ENCODE measurements at places on chromosomes 7 and 10.

- DNase-seq, result no peak
These were observed 189.2 kb upstream of the MGMT start for GRCh38 chr10:129277841-129278240.

DNA sequence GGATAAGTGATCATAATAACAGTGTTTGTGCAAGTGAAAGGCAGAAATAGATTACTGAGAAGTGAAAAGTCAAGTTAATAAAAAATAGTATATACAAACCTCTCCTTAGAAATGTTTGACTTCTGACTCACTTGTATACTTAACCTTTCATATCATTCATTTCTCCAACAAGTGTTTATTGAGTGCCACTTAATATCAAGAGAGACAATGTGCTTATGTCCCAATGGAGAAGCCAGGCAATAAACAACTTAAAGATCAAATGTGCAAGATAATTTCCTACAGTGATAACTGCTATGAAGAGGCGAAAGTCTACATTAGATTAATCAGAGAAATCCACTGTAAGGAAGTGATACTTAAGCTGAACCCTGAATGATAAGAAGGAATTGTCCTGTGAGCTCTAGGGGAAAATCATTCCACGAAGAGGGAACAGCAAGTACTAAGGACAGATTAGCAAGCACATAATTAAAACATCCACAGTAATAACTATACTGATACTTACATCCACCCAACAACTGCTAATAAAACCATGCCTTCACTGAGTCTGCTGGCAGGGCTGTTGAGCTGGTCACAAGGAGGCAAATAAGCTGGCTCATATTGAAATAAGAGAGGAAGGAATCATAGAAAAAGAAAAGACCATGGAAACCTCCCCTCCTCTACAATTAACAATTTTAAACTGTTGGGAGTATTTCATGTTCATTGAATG, 203.5 kb downstream of the CTNNA3 start:
- no peak for DNase-seq

DNA sequence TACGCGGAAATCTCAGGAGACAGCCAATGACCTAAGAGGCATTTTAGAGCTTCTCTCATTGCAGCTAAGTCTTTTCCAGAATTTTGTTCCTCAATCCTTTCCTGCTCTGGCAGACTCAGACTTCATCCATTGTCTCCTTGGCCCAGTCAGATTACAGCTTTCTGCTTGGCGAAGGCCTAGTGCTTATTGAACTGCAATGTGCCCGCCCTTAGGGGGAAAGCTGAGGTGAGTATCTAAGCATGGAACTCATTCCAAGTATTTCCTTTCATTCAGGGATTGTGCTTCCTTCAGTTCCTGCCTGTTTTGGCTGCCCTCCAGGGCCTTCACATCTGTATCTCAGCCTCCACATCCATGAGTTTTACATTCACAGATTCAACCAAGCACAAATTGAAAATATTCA, 37.5 kb downstream of the PRLHR start:
- DNase-seq, result no peak

DNA sequence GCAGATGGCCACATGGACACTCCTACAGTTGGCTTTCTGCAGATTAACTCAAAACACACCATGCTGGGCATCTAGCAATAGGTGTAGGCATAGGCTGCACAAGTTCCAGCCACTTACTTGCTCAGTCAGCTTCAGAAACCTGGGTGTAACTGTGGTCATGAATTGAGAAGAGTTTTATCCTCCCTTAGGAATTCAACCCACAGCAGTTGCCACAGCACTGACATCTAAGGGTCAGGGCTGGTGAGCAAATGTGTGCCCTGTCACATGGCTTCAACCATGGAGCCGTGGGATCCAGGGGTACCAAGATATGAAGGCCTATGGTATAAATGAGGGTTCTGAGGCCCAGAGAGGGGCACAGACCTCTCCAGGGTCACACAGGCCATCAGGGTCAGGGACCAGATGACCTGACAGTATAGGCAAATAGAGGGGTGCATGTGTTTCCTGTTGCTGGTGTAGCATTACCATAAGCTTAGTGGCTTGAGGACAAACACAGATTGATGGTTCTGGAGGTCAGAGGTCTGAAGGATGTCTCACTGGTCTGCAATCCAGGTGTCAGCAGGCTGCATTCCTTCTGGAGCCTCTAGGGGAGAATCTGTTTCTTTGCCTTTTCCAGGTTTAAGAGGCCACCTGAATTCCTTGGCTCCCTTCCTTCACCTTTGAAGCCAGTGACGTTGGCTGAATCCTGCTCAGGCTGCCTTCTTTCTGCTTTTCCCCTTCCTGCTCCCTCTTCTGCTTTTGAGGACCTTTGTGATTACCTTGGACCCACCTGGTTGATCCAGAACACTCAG, 24.1 kb downstream of the MINDY4 start:
- DNase-seq, result no peak

- DNase-seq, result no peak
These were observed 11.5 kb upstream of the CC2D2B start for GRCh38 chr10:95896071-95896850.

- no peak for DNase-seq
These were observed 552 bp downstream of the IL15RA start for GRCh38 chr10:5976512-5977470.

GRCh38 chr7:3140834-3141233, 97.2 kb upstream of the CARD11 start:
- DNase-seq, result no peak

DNA sequence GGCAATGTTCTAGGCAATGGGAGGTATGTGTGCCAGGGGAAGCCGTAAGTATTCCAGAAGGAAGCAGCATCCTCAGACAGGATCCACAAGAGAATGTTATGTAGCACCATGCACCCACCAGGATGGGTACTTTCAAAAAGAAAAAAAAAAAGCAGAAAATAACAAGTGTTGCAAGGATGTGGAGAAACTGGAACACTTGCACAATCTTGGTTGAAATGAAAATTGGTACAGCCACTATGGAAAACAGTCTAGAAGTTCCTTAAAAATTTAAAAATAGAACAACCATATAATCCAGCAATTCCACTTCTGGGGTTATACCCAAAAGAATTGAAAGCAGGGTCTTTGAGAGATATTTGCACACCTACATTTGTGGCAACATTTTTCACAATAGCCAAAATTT, 20.2 kb downstream of the C10orf71 start:
- DNase-seq, result no peak

- DNase-seq, result peak; percentile 13
These were observed at the start of gene PIK3AP1 for GRCh38 chr10:96720422-96721206. PIK3AP1 (minus strand) TSS chr10:96720514; CDS start chr10:96720394, 120 bp downstream.

GRCh38 chr10:5184987-5185775, at the start of gene AKR1C8:
AKR1C8 (minus strand) TSS chr10:5185150; CDS start chr10:5185104, 46 bp downstream.
- DNase-seq, result no peak

GRCh38 chr10:85446827-85447226, 919.8 kb downstream of the GRID1 start:
- no peak for DNase-seq

DNA sequence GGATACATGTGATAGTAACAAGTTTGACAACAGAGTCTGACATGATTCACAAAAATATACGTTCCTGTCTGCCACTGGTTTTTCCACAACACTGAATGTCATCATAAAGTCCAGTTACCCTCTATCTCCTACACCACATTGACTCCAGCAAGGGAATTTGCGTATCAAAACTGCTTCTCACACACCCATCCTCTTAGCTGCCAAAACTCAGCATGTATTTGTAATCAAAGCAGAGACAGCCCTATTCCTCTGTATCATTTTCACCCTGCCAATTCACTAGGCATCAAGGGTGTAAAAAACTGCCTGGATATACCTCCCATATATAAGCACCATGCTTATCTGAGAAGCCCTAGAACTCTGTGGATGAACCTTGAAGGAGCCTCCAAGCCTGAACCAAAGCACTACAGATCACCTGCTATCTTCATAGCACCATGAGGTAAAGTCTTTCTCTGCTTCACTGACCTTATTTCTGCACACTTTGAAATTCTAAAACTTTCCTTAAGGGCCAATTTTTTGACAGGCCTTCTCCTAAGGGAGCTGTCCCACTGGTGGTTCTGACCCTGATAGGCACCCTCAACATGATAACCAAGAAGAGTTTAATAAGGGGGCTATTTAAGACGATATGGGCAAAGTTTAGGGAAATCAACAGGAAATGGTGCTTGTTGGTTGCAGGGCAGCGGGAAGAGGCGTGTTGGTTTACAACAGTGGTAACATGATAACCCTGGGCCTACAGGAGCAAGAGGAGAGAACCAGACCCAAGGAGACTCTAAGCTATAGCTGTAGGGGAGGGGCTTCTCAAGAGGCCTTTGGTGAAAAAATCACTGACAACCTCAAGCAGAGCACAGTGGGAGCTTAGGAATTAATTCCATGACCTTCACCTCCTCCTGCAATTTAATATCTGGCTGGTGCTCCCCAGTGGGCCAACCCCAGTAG, at the start of gene IFIT1B:
TSS of gene IFIT1B (plus strand) at position 352 of the 933 bp plus-strand sequence. CDS start at position 432, 80 bp downstream.
- no peak for DNase-seq

- no peak for DNase-seq
These were observed 15.2 kb downstream of the SND1 start for GRCh38 chr7:127667017-127667670.

- no peak for DNase-seq
These were observed 15.8 kb downstream of the PODXL start for GRCh38 chr7:131540491-131541162.

DNA sequence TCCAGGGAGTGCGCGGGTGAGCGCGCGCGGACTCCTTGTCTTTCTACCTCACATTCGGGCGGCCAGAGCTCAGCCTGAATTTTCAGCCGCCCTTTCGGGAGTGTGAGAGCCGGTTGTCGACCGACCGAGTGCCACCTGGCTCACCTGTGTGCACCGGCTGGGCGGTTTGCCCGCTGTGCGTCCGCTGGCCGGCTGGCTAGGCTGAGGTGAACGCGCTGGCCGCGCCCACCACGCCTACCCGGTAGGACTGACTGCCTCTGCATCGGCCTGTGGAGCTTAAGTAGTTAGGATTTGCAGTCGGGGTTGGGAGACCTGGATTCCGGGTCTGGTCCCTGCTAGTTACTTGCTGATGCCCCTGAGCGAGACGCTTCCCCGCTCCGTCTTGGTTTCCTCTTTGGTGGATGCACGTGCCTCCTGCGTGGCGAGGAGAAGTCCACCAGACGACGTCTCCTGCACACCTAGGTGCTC, 553 bp downstream of the TSPAN15 start:
- DNase-seq, result no peak

DNA sequence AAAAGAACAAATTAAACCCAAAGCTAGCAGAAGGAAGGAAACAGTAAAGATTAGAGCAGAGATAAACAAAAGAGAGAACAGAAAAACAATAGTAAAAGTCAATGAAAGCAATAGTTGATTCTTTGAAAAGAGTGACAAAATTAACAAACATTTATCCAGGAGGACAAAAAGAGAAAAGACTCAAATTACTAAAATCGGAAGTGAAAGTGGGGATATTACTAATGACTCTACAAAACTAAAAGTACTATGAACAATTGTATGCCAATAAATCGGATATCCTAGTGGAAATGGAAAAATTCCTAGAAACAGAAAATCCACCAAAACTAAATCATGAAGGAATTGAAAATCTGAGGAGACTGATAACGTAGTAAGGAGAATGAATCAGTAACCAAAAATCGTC, 96.3 kb downstream of the SNX13 start:
- DNase-seq, result no peak

DNA sequence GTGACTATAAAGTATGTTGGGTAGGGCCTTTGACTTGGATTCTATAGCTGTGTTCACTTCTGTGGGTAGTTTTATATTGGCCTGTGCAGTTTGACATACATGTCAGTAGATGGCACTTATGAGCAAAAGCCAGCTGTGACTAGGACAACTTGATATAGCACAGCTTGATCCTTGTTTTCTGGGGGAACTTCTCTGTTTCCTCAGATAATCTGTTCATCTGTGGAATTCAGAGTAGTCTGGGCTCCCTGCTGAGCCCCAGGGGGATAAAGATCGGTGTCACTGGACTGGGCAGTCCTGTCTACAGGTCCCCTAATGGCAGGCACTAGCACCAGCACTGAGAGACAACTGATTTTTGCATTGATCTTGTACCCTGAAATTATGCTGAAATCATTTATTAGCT, 25.4 kb downstream of the CYP2C9 start:
- DNase-seq, result no peak

- DNase-seq, result peak; percentile 61
These were observed 29.8 kb upstream of the PURB start for GRCh38 chr7:44914992-44915607.

GRCh38 chr7:111045449-111045848, 45.5 kb upstream of the LRRN3 start:
- no peak for DNase-seq

DNA sequence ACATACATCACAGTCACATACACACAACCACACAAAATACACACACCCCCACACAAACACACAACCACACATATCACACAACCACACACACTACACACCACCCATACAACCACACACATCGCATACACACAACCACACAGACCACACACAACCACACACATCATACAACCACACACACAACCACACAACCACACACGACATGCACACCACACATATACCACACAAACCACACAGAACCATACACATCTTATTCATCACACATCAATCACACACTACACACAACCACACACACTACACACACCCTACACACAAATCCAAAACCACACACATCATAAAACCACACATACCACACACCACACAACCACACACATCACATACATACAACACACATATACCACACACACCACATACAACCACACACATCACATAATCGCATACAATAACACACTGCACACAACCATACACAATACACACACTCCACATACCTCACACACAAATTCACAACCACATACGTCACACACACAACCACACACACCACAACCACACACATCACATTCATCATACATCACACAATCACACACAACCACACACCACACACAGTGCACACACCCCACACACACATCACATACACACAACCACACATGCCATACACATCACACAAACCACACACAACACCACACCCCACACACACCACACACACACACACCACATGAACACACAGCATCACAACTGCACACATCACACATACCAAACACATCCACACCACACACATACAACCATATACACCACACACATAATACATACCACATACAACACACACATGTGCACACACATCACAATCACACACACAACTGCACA, 30.4 kb downstream of the GPRIN2 start:
- no peak for DNase-seq

DNA sequence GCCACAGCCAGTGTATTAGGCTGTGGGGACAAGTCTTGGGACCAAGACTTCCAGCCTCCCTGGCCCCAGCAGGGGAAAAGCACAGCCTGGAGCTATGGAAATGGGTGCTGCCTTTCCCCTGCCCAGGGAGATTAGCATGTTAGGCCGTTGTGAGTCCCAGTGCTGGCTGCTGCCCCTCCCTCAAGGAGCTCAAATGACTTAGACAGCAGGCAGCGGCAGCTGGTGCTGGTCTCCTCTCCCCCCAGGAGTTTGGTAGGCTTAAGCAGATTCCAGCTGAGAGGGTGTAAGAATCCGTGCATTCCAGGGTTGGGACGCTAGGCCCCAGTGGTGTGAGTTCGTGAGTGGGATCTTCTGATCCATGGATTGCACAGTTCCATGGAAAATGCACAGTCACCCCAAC, 301.5 kb upstream of the PHF14 start:
- no peak for DNase-seq
